Activated CD4-positive, alpha-beta T cell treated with anti-CD3 and anti-CD28 coated beads for 24 hours (primary cell): ENCODE measurements at places on chromosomes 7 and 10.

- DNase-seq: no peak
Measured at GRCh38 chr10:3179174-3179573, 6.6 kb upstream of the PITRM1 start.

DNA sequence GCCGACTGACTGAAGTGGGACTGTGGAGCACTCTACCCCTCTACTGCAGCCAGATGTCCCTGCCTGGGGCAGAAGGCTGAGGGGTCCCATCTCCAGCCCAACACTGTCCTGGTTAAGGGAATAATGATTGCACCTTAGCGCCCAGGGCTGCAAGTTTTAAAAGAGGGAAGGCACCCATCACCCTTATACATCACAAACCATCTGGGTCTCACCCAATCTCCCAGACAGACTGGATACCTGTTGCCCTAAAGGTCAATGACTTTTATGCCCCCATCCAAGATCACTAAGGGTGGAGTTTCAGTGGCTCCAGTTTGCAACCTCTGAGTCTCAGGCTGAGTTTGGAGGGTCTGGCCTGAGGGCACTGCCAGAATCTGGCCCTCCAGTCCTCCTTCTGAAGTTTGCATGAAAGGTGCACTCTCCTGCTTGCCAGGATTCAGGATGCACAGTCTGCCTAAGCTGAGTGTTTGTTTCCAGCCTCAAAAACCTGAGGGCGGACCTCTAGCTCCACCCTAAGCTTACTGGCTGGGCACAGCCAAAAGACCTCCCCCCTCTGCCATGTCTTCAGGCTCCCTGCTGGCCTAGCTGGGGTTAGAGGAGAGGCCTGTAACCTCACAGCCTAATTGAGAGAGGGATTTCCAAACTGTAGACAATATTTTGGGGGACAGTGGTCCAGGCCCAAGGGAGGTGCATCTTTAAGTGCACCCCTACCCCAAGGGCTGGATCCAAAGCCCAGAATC, 2.5 kb upstream of the EMX2 start:
- DNase-seq: no peak

DNA sequence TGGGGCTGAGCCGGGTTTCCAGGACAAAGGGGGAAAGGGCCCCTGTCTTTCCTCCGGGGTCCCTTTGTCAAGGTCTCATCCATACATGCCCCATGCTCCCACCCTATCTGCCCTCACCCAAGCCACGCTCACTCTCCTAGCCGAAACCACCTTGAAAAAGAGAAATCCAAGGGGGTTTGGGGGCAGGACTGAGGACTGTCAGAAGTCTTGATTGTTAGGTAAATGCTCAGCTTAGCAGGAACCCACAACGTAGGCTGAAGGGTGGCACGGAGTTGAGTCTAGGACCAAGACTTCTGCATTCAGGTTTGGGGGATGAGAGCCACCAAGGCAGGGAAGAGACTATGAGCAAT, 719 bp upstream of the PGAM2 start:
- no peak for DNase-seq

GRCh38 chr10:33822774-33823173, 488.3 kb upstream of the NRP1 start:
- no peak for DNase-seq

DNA sequence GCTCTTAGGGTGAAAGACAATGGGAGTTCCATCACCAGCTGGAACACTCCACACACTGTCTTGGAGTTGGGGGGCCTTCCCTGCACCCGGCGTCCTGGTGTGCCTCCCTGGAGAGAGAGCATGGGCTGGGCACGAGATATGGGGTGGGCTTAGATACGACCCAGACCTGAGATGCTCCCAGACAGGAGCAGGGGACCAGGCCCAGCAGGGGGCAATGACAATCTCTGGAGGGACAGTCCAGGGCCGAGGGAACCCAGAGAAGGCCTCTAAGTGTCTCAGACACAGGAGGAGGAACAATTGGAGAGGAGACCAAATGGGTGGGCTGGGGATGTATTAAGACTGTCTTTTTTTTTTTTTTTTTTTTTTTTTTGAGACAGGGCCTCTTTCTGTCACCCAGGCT, 40.0 kb downstream of the MYL10 start:
- DNase-seq: no peak

GRCh38 chr7:120829487-120829886, 28.5 kb downstream of the TSPAN12 start:
- no peak for DNase-seq
